ENCODE measurements at places on chromosomes 2 and 18. TPM values are rescaled to one million over a fixed set of nuclear protein-coding genes. Genes with fewer than 3 reads are reported as not detected.

Gene ITPRIPL1
- 1.5 TPM for total RNA-seq

Gene CDKL4
- total RNA-seq, result 1.1 TPM

Gene CRYGD
- not detected for total RNA-seq

- DNase-seq, result no peak
Measured at GRCh38 chr2:229672021-229672420, 42.3 kb downstream of the DNER start.

DNA sequence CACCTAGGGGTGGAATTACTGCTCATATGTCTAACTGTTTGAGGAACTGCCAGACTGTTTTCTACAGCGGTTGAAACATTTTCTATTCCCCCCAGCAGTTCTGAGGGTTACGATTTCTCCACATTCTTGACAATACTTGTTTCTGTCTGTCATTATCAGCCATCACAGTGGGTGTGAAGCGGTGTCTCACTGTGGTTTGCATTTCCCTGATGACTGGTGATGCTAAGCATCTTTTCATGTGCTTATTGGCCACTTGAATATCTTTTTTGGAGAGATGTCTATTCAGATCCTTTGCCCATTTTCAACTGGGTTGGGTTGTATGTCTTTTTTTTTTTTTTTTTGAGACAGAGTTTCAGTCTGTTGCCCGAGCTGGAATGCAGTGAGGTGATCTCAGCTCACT lies 63.0 kb downstream of the ADNP2 start:
- DNase-seq, result no peak

GRCh38 chr18:72160510-72161445 lies 383.4 kb downstream of the CBLN2 start:
- no peak for DNase-seq

All from mucosa of gallbladder (tissue), 1 donor.